ENCODE measurements at places on chromosomes 6 and 20. TPM values are rescaled to one million over a fixed set of nuclear protein-coding genes. Genes with fewer than 3 reads are reported as not detected.

Gene COX4I2
- not detected for total RNA-seq

GRCh38 chr20:38441916-38442315 lies 6.8 kb upstream of the SNHG17 start:
- peak; percentile 82 for DNase-seq

- DNase-seq = peak; percentile 26
Measured at GRCh38 chr6:146912730-146913685, 291.2 kb upstream of the STXBP5 start.

DNA sequence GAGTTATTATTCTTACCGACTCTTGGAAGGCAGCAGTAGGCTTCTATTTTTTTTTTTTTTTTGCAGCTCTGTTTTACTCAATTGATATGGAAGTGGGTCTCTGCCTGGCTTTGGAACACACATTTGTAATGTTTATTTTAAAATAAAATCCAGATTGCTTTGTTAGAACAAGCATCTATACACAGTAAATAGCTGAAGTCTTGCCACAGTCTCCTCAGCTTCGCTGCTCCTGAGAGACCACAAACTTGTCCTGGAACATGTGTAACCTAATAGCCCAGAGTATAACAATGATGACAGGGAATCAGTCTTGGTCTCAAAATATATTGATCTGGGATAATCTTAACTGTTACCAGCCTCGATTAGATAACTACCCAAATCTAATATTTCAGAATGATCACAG lies 299.8 kb upstream of the NOX3 start:
- DNase-seq = no peak
